ENCODE measurements at places on chromosomes 16 and 17. TPM values are rescaled to one million over a fixed set of nuclear protein-coding genes. Genes with fewer than 3 reads are reported as not detected.
A peak's percentile ranks its signal among the peaks of the same experiment; 100 is the strongest.

Gene PHAF1
- total RNA-seq = 19.2 TPM

Gene CCDC57
- total RNA-seq = 76.6 TPM

Gene ZDHHC7
- 42.6 TPM for total RNA-seq

Gene KCNH4
- total RNA-seq = 0.47 TPM

Gene CETP
- not detected for total RNA-seq

- no peak for DNase-seq
- no peaks in the 10 kb centered on the region for H3K36me3 ChIP-seq
- no peak overlapping the region for H3K4me3 ChIP-seq
- H3K4me1 ChIP-seq = no peaks in the 10 kb centered on the region
- no peak overlapping the region for H3K27ac ChIP-seq
These were observed 13.9 kb upstream of the KIFC3 start for GRCh38 chr16:57815987-57816745.

DNA sequence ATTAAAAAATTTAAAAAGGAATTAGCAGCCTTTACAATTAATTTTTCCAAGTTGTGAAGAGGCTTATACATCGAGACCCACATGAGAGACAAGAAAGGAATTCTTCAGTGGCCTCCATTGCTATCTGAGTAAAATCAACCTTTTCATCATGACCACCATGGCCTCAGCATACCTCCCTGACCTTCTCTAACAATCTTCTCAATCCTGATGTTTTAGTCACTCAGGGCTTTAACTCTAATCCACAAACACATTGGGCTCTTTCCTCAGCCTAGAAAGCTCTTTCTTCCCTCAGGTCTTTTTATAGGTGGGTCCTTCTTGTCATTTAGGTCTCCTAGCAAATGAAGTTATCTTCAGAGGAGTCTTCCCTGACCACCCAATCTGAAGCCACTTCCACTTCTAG is 46.4 kb downstream of the SPOP start:
- H3K36me3 ChIP-seq = peaks cover 4% of the 10 kb centered on the region
- no peak overlapping the region for H3K27ac ChIP-seq
- H3K27me3 ChIP-seq = no peaks in the 10 kb centered on the region
- peaks cover 7% of the 10 kb centered on the region for H3K4me1 ChIP-seq
- H3K4me3 ChIP-seq = no peak overlapping the region

- H3K4me1 ChIP-seq = peaks cover 10% of the 10 kb centered on the region
- H3K27me3 ChIP-seq = no peaks in the 10 kb centered on the region
- H3K27ac ChIP-seq = no peak overlapping the region
- H3K36me3 ChIP-seq = no peaks in the 10 kb centered on the region
- no peak for DNase-seq
These were observed 8.0 kb downstream of the TBC1D24 start for GRCh38 chr16:2482708-2483534.

- H3K4me1 ChIP-seq = no peaks in the 10 kb centered on the region
- no peaks in the 10 kb centered on the region for H3K36me3 ChIP-seq
- H3K4me3 ChIP-seq = no peak overlapping the region
- no peak for DNase-seq
These were observed 14.4 kb upstream of the GPRC5B start for GRCh38 chr16:19898924-19899604.

DNA sequence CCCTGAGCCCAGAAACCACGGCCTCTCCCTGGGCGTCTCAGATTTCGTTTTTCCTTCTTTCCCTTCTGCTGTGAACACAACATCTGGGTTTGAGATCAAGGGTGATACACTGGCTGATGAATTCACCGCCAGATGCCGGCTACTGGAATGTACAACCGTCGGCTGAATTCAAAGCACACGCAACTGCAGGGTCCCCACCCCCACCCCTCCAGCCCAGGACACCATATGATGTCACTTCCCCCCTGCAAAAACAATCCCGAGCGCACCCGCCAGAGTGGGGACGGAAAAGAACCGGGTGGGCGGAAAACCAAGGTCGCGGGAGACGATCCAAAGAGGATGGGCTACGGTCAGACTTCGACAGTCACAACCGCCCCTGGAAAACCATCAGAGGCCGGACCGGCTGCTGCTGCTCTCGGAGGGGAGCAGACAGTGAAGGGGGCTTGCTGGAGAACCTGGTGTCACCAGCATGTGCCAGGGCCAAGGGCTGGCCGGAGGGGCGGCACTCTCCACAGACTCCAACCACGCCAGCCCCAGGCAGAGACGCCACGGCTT is 23.3 kb downstream of the CEP295NL start:
- H3K36me3 ChIP-seq = no peaks in the 10 kb centered on the region
- H3K27me3 ChIP-seq = no peaks in the 10 kb centered on the region
- H3K4me3 ChIP-seq = peak overlapping the region; percentile 50
- H3K27ac ChIP-seq = peak overlapping the region; percentile 47

DNA sequence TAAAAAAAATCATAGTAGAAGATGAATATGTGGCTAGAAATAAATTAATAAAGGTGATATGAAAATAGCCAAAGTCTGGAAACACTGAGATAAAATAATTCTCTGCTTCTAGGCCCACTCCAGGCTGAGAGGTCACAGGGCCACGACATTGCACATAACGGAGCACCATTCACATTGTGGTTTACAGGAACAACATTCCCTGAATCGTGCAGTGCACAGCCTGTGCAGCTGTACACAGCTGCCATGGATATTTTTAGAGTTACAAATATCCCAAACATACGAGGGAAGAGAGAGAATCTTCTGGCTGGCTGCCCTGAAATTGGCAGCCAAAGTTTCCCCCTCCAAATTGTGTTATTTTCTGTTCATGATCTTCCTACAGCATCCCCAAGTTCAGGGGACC is 68.8 kb downstream of the GSG1L start:
- no peak overlapping the region for H3K4me3 ChIP-seq
- no peaks in the 10 kb centered on the region for H3K36me3 ChIP-seq
- H3K4me1 ChIP-seq = peaks cover 3% of the 10 kb centered on the region
- no peak overlapping the region for H3K27ac ChIP-seq
- H3K27me3 ChIP-seq = no peaks in the 10 kb centered on the region

GRCh38 chr16:17519101-17519955 is 48.6 kb upstream of the XYLT1 start:
- DNase-seq = no peak
- H3K4me1 ChIP-seq = no peaks in the 10 kb centered on the region
- H3K27me3 ChIP-seq = peaks cover 13% of the 10 kb centered on the region
- H3K27ac ChIP-seq = no peak overlapping the region
- H3K36me3 ChIP-seq = no peaks in the 10 kb centered on the region

DNA sequence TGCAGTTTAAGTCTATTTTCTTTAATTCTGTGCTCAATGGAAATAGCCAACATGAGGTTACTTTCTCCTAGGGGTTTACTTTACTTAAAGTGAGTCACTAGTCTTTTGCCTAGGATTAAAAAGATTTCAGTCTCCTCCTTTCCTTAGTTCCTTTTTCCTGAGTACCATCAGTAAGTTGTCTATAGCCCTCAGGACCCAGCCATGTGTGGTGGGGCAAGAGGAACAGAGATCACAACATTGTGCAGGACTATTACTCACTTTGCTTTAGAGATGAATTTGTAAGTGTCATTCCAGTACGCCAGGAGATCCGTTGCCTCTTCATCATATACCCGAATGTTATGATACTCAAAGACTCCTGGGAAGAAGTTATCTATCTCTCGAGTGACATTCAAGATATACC is 27.7 kb upstream of the CORO6 start:
- H3K27ac ChIP-seq = no peak overlapping the region
- peaks cover 57% of the 10 kb centered on the region for H3K36me3 ChIP-seq
- DNase-seq = no peak
- H3K27me3 ChIP-seq = no peaks in the 10 kb centered on the region
- no peak overlapping the region for H3K4me3 ChIP-seq

- H3K4me3 ChIP-seq = no peak overlapping the region
- H3K36me3 ChIP-seq = peaks cover 17% of the 10 kb centered on the region
These were observed 155.6 kb downstream of the SNX11 start for GRCh38 chr17:48262982-48263730.

- peak overlapping the region; percentile 67 for H3K27ac ChIP-seq
- H3K36me3 ChIP-seq = no peaks in the 10 kb centered on the region
- DNase-seq = no peak
- H3K4me3 ChIP-seq = peak overlapping the region; percentile 73
These were observed 234.5 kb downstream of the SEC14L1 start for GRCh38 chr17:77375108-77375916.

- no peak overlapping the region for H3K27ac ChIP-seq
- no peak overlapping the region for H3K4me3 ChIP-seq
- no peaks in the 10 kb centered on the region for H3K4me1 ChIP-seq
- DNase-seq = no peak
- H3K36me3 ChIP-seq = no peaks in the 10 kb centered on the region
These were observed 1067.9 kb upstream of the EEF2KMT start for GRCh38 chr16:6165330-6165979.

GRCh38 chr17:34382621-34383124 is 19.6 kb upstream of the CCL1 start:
- no peak for DNase-seq
- peaks cover 2% of the 10 kb centered on the region for H3K27me3 ChIP-seq
- H3K36me3 ChIP-seq = no peaks in the 10 kb centered on the region
- no peak overlapping the region for H3K4me3 ChIP-seq
- H3K27ac ChIP-seq = no peak overlapping the region

DNA sequence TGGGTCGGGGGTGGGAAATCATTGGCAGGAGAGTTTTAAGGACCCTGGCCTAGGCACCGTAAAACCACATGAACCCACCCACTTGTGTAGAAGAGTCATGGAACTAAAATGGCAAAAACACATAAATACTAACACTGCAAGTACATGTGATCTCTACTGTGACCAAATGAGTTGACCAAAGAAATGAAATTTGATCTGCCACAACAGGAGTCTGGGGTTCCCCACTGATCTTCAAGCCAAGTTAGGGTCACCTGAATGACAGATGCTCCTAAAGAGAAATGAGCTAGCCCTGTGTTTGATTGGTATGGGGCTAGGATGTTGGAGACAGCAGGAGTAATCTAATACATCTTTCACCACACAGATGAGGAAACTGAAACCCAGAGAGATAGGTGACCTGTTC is 21.5 kb upstream of the SKAP1 start:
- no peak overlapping the region for H3K27ac ChIP-seq
- H3K27me3 ChIP-seq = no peaks in the 10 kb centered on the region
- peaks cover 58% of the 10 kb centered on the region for H3K4me1 ChIP-seq
- H3K4me3 ChIP-seq = no peak overlapping the region
- no peak for DNase-seq

DNA sequence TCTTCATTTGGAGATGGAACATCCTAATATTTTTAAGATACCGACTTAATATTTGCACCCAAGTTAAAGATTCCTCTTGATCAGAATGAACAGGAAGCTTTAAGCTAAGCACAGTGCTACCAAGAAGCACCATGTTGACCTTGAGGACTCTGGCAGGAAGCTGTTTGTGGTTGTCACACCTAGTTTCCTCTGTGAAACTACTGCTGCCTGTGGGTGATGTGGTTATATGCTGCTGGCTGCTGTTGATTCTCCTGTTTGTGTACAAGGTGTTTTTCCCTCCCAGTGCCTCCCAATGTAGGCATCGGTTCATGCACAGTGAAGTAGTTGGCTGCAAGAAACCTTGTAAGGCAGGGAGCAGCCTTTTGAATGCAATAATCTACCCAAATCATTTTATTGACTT is 23.4 kb downstream of the RBL2 start:
- DNase-seq = peak; percentile 61
- H3K27ac ChIP-seq = peak overlapping the region; percentile 76
- H3K36me3 ChIP-seq = peaks cover 51% of the 10 kb centered on the region
- peak overlapping the region; percentile 76 for H3K4me3 ChIP-seq
- H3K27me3 ChIP-seq = no peaks in the 10 kb centered on the region

- no peaks in the 10 kb centered on the region for H3K36me3 ChIP-seq
- peaks cover 3% of the 10 kb centered on the region for H3K4me1 ChIP-seq
- no peak overlapping the region for H3K4me3 ChIP-seq
- no peaks in the 10 kb centered on the region for H3K27me3 ChIP-seq
- H3K27ac ChIP-seq = no peak overlapping the region
These were observed 71.1 kb downstream of the CMIP start for GRCh38 chr16:81515721-81516120.

DNA sequence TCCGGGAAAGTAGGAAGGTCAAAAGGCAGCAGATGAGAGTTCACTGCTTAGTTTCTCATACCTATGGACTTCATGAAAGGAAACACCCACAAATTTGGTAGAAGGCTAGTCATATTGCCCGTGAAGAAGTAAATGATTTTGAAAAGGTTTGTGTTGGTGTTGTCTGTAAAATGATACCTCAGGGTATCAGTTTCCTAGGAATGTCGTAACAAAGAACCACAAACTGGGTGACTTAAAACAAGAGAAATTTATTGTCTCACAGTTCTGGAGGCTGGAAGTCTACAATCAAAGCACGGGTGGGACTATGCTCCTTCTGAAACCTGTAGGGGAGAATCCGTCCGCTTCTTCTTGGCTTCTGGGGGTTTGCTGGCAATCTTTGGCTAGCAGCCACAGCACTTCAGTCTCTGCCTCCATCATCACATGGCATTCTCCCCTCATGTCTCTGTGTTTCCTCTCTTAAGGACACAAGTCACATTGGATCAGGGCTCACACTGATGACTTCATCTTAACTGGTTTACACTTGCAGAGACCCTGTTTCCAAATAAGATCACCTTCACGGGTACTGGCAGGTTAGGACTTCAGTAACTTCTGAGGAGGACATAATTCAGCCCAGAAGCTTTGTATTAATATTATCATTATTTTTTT is 2.0 kb upstream of the NAE1 start:
- DNase-seq = no peak
- no peak overlapping the region for H3K27ac ChIP-seq
- H3K4me3 ChIP-seq = no peak overlapping the region

DNA sequence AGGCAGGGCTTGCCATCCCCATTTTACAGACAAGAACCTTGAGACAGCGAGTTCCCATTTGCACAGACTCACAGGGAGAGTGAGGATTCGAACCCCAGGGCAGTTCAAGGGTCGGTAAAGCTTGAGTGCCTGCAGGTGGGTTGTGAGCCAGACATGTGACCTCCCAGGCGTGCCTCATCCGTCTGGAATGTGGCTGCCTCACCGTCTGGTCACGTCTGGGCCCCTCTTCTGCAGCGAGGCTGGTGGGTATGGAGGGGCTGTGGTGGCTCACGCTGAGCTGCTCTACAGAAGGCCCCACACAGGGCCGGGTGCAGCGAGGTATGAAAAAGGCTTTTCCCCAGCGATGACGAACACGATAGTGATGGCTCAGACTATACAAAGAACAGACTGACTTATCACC is 35.8 kb upstream of the LHX1 start:
- no peak overlapping the region for H3K4me3 ChIP-seq
- no peaks in the 10 kb centered on the region for H3K4me1 ChIP-seq
- no peaks in the 10 kb centered on the region for H3K27me3 ChIP-seq
- no peak for DNase-seq
- H3K27ac ChIP-seq = no peak overlapping the region

GRCh38 chr16:58684001-58684353 is 593 bp downstream of the SLC38A7 start:
- H3K36me3 ChIP-seq = peaks cover 2% of the 10 kb centered on the region
- no peaks in the 10 kb centered on the region for H3K27me3 ChIP-seq
- peak overlapping the region; percentile 34 for H3K27ac ChIP-seq
- peaks cover 15% of the 10 kb centered on the region for H3K4me1 ChIP-seq
- peak overlapping the region; percentile 78 for H3K4me3 ChIP-seq

DNA sequence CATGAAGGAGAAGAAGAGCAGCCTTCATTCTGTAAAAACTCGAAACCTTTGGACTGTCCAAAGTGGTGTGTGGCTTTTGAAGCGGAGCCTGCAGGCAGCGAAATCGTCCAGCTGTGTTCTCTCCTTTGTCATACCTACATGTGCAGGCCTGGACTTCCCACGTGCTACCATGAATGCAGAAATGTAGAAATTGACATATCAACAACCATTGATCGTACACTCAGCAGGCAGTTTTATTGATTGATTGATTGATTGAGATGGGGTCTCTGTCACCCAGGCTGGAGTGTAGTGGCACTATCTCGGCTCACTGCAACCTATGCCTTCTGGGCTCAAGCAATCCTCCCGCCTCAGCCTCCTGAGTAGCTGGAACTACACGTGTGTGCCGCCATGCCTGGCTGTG is 2.6 kb upstream of the HAPSTR1 start:
- no peak overlapping the region for H3K27ac ChIP-seq
- no peaks in the 10 kb centered on the region for H3K36me3 ChIP-seq
- peaks cover 18% of the 10 kb centered on the region for H3K4me1 ChIP-seq
